Panc1 (cell line): ENCODE measurements at places on chromosomes 2 and 18. TPM values are rescaled to one million over a fixed set of nuclear protein-coding genes. Genes with fewer than 3 reads are reported as not detected.

GRCh38 chr2:236879416-236879963 lies 206.2 kb upstream of the COPS8 start:
- DNase-seq, result no peak

- no peak for DNase-seq
Measured at GRCh38 chr2:71620851-71621251, 167.5 kb downstream of the DYSF start.

- DNase-seq, result no peak
Measured at GRCh38 chr18:28079883-28080282, 97.0 kb downstream of the CDH2 start.

- DNase-seq, result no peak
Measured at GRCh38 chr2:165682546-165682945, 111.5 kb downstream of the GALNT3 start.

- no peak for DNase-seq
Measured at GRCh38 chr2:197081294-197081693, 154.8 kb upstream of the PGAP1 start.

DNA sequence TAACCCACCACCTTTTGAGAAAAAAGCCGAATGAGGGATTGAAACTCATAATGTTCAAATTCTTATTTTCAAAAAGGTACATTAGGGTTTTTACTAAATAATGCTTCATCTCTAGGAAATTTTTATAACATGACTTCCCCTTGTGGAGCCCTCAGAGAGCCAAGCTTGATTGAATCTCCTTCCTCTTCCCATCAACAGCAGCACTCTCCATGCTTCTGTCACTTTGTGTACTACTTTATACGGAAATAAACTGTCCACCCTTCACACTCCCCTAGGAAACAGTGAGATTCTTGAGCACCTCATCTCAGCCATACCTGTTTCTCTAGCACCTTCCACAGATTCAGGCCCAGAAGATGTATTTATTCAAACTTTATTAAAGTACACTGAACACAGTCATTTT lies 51.8 kb downstream of the TFPI start:
- no peak for DNase-seq

DNA sequence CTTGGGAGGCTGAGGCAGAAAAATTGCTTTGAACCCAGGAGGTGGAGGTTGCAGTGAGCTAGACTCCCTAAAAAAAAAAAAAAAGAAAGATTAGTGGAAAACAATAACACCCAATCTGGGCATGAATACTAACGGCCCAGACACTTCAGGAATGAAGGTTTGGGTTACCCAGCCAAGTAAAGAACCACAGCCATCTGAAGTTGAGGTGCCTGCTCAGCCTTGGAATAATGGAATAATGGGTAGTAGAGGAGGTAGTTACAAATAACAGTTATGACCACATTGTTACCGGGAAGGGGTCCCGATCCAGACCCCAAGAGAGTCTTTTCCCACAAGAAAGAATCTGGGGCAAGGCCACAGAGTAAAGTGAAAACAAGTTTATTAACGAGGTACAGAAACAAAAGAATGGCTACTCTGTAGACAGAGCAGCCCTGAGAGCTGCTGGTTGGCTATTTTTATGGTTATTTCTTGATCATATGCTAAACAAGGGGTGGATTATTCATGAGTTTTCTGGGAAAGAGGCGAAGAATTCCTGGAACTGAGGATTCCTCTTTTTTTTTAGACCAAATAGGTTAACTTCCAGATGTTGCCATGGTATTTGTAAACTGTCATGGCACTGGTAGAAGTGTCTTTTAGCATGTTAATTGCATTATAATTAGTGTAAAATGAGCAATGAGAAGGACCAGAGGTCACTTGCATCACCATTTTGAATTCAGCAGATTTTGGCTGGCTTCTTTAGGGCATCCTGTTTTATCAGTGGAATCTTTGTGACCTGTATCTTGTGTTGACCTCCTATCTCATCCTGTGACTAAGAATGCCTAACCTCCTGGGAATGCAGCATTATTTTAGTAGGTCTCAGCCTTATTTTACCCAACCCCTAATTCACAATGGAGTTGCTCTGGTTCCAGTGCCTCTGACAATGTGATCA lies 96.2 kb upstream of the HAAO start:
- no peak for DNase-seq

- no peak for DNase-seq
Measured at GRCh38 chr2:133599211-133599803, 31.0 kb upstream of the NCKAP5 start.

DNA sequence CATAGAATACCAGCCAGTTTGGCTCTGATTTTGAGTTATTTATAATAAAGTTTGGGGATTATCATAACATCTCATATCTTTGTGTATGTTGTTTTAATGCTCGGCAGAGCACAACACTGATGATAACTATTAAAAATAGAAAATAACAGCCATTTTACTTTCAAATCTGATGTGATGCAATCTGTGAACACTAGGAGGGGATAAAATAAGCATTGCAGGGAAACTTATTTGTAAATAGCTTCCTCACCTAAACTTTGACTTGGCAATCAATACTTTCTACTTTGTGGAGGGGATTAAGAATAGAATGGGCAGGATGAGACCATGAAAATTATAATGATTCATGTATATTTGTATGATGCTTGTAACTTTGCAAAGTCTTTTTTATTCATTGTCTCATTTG lies 54.4 kb downstream of the USP14 start:
- DNase-seq, result no peak

DNA sequence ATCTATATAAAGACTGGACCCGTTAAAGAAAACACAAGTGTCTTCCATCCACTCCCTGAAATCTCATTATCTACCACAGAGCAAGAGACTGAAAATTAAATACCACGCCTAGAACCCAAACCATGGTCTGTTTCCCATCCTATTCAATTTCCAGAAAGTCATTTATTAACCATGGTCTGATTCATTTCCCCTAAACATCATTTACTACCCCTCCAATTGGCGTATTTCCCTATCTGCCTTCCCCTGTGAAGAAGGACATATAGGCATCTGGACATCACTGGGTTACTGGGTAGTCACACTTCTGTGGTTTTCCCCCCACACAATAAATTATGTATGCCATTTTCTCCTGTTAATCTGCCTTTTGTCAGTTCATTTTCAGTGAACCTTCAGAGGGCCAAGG lies 30.8 kb downstream of the CCDC93 start:
- no peak for DNase-seq

DNA sequence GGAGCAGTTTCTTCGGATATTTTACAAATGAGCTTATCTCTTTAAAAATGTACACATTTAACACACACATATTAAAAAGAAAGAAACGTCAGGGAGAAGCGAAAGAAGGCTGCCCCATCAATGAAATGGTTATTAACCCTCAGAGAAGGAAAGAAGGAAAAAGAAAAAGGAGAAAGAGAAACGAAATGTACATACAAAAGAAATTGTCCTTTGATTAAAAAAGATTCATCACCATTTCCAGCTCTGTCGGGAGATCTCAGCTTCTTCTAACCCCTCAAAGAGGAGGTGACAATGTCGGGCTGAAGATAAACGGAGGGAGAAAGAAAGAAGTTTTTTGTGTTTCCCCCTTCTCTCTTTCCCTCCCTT lies 1.5 kb downstream of the IKZF2 start:
- DNase-seq, result no peak

DNA sequence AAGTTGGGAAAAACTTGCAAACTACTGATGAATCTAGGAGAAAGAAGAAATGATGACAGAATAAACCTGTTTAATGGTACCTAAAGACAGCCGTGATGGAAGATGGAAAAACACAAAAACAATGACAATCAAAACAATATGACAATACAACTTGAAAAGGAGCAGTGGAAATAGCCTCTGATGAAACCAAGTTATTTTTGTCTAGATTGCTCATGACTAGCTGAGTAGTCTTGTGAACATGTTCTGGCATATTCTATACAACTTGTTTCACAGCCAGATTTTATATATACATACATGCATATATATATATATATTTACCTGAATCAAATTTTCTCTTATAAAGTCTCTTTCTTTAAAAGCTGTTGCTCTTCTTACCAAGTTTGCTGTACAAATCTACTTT lies 439.1 kb downstream of the TGIF1 start:
- DNase-seq, result no peak

- no peak for DNase-seq
Measured at GRCh38 chr2:39178756-39179155, 57.9 kb upstream of the SOS1 start.

DNA sequence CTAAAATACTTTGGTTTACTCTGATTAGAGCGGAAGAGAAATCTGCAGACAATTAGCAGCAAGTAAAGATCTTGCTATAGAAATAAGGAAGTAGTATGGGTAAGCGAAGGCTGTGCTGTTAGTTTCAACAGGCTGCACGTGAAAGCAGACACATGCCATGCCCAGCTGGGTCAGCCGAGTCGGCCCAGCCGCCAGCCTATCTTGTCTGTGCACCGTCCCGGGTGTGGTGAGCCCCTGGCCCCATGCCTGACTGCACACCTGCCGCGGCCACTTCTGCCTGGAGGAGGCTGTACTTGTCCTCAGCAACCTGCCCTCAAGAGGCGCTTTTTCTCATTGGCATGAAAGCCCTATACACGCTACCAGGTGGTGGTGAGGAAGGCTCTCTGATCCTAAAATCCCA lies 185.5 kb downstream of the SEPTIN10 start:
- DNase-seq, result no peak

DNA sequence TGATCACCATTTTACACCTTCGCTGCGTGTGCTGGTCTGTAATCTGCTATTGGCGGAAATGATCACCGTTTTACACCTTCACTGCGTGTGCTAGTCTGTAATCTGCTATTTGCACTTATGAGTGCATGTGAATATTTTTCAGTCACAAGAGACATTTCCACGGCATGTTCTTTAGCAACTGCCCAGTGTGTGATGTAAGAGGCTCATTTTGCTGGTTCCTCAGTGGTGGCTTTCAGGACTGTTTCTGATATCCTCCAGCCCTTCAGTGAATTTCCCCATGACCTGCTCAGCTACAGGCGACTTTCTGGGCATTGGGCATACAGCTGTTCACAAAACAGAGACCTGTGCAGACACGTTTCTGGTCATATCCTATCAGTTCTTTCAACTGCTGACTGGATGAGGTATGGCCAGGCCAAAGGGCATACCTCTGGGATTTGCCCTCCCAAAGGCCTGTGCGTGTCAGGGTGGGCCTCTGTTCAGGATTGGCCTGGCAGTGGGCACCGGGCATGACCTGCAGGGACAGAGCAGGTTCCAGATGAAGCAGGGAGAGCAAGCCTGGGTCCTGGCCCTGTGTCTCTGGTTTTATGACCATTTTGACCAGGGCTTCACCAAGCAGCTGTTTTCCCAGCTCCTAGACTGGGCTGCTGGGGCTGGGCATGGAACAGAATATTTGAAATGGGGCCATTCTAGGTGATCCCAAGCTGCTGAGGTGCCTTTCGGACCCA lies 521 bp upstream of the PROM2 start:
- DNase-seq, result no peak

WNT10A gene
- total RNA-seq, result 9.2 TPM

COL6A3 gene
- 0.69 TPM for total RNA-seq

TRIM43B gene
- total RNA-seq, result not detected

SPP2 gene
- total RNA-seq, result not detected

SULT1C4 gene
- total RNA-seq, result not detected

UNC80 gene
- total RNA-seq, result 0.08 TPM
